GDM1 (cell line): ENCODE measurements at places on chromosomes 16 and 17.

GRCh38 chr16:23140107-23140506 lies 9.1 kb downstream of the USP31 start:
- no peak for DNase-seq

- no peak for DNase-seq
These were observed 330.8 kb upstream of the WSB1 start for GRCh38 chr17:26963163-26963503.

DNA sequence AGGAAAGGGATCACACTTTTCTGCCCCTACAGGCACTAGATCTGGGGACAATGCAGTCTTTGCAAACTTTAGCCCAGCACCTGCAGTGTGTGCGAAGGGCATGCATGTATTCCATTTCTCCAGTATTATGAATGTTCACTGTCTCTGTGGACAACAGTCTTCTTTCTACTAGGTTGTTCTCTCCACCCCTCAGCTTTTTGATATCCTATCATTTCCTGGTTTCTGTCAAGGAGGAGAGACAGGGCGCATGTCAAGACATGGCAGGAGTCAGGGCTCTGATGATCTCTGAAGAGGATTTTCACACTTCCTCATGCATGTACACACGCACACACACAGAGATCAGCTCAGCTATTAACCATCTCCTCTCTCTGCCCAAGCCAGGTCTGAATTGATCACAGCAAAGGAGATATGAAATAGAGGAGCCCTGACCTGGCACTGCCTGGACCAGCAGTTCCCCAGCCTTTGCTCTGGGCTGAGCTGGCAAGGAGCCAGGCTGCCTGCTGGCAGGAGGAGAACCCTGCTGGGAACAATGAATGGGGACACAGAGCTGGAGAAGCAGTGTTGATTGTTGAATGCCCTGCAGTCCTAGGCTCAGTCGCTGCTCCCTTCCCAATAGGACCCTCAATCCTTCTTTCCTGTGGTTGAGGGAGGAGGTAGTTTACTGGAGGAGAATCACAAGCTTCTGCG lies 2.6 kb downstream of the GPR179 start:
- DNase-seq = no peak

- DNase-seq = no peak
These were observed 25.2 kb upstream of the TMEM220 start for GRCh38 chr17:10754861-10755591.

GRCh38 chr17:66423056-66423955 lies 120.9 kb downstream of the PRKCA start:
- no peak for DNase-seq

GRCh38 chr16:30561089-30561816 lies 3.1 kb upstream of the ZNF764 start:
- peak; percentile 38 for DNase-seq

DNA sequence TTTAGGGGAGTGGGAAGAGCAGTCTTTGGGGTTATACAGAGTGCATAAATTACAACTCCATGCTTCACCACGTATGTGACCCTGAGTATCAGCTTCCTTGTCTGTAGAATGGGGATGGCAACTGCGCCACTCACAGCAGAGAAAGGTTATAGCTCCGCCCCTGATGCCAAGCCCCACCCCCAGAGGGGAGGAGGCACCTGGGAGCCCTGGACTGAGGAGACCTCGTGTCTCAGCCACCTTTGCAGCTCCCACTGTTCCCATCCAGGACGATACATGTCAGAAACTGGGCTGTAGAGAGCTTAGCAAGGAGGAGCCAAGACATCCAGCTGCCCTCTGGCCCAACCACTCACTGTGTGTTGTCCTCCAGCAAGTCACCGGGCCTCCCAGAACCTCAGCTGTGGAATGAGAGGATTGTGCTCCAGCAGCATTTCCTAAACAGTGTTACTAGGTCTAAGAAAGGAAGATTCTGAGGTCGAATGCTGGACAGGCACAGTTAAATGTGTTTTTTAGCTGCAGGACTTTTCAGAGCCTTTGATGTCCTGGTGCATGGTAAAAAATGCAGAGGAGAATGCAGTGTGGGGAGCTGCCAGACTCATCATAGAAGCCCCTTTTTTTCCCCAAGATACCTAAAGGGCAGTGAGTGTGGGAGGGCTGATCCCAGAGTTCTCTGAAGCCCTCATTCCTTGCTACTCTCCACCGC lies 49.4 kb downstream of the BEAN1 start:
- no peak for DNase-seq

DNA sequence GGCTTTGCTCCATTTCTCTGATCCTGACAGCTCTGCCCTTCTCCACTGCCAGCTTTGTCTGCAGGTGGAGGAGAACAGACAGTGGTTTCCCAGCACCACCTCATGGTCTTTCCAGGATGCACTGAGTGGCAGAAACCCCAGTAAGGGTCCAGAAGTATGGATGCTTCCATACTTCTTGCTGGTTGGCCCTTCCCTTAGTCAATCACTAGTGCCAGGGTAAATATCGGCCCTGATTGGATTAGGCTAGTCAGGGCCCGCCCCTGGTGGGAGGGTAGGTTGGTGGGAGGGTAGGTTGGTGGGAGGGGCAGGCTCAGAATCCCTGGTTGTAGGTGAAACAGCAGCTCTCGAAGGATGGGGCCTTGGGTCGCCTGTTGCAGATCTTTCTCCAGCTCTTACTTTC lies 10.2 kb downstream of the RNF213 start:
- DNase-seq = no peak

DNA sequence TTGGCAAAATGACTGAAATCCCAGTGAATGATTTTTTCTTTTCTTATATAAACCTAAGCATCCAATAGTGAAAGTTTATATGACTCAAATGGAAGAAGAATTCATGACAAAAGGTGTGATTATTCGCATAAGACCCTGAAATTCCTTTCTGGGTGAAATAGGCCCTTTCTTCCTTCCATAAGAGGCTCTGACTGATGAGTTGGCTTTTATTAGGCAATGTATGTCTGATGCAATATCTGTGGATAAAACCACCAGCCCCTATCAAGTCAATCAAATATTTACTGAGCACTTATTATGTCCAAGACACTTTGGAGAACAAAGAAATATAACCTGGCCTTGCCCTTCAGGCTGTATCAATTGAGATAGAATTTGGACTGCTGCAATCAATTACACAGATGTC lies 316.6 kb downstream of the CDH13 start:
- DNase-seq = no peak

DNA sequence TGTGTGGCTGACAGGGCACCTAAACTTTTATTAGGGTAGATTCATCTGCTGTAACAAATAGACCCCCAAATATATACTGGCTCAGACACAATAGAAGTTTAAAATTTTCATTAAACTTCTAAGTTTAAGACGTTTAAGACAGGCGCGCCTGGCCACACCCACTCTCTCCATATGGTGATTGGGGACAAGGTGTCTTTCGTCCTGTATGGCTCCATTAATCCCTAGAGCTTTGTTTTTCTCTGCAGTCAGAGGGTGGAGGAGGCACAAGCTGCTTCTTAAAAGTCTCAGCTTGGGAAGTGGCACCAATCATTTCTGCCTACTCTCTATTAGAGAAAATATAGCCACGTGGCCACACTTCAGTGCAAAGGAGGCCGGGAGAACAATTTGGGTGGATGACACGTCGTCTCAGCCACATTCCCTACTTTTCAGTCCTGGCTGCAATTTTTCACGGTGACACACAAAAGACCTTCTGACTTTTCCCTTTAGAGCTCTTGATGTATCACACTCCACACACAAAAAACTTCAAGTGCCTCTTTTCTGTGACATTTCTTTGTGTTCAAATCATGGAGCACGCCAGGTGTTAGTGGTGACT lies 125.5 kb upstream of the CACNG3 start:
- no peak for DNase-seq

DNA sequence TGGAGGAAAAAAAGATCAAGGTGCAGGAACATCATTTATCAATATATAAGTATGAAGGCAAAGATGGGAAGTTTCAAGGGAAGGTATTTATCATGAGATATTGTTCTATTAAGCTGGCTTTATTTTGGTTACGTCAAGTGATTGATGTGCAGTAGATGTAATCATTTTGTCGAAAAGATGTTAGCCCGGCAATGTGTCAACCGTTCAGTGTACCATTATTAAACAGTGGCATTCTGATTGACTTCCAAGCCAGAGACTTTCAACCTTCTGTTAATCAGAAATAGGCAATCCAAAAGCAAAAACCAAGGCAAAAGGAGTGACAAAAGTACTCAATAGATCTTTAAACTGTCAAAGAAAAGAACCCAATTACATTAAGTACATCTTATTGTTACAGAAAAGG lies 1340.3 kb upstream of the GOT2 start:
- no peak for DNase-seq

DNA sequence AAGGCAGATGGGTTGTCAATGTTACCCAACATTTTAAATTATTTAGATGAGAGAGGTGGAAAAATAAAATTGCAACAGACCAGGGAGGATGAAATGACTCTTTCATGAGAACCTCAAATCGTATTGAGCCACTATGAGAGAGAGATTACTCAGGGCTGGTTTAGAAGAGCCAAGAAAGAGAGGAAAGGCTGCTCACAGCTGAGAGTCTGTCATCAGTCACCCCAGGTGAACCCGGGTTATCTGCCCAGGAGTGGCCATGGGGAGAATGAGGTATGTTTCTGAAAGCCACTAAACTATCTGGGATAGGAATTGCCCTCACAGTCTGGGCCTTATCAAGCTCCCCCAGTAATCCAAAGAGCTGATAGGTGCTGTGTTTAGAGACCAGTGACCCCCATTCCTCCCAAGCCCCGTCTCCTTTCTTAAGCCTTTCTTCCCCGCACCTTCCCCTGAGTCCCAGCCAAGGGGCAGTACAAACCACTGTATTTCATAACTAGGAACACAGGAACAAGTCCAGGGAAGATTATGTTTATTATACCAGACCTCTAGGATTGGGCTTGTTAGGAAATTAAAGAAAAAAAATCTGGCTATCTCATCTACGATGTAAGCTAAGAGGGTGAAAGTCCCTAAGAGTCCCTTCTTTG lies 158.9 kb upstream of the NOL11 start:
- no peak for DNase-seq

DNA sequence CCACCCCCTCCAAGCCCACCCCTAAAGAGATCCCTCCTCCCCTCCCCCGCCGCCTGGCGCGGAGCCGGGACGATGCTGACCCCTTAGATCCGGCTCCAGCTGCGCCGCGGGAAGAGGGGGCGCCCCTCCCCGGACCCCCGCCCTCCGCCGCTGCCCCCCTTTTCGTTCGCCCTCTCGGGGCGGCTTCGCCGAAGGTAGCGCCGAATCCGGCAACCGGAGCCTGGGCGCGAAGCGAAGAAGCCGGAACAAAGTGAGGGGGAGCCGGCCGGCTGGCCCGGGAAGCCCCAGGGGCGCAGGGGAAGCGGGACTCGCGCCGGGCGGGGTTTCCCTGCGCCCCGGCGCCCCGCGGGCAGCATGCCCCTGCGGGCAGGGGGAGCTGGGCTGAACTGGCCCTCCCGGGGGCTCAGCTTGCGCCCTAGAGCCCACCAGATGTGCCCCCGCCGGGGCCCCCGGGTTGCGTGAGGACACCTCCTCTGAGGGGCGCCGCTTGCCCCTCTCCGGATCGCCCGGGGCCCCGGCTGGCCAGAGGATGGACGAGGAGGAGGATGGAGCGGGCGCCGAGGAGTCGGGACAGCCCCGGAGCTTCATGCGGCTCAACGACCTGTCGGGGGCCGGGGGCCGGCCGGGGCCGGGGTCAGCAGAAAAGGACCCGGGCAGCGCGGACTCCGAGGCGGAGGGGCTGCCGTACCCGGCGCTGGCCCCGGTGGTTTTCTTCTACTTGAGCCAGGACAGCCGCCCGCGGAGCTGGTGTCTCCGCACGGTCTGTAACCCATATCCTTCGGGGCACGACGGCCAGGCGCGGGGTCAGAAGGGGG lies 623 bp downstream of the CACNA1G start:
- no peak for DNase-seq

GRCh38 chr16:47019568-47019967 lies 46.1 kb upstream of the DNAJA2 start:
- DNase-seq = no peak

- DNase-seq = no peak
These were observed 2.6 kb downstream of the WSB1 start for GRCh38 chr17:27296428-27296979.

DNA sequence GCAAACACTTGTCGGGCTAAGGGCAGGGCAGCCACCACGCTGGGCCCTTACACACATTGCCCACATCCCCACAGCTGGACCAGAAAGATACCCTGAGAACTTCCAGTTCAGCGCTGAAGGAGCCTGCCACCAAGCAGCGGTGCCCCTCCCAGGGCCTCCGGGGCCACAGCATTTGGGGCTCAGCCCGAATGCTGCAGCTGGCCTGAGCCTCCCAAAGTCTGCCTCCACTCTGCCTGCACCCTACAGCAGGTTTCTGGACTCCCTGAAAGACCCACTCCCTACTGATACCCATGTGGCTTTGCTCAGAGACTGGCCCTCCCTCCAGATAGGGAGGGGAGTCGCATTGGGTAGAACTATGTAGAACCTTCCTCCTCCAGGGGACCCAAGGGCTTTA lies 1.5 kb downstream of the MCRIP1 start:
- no peak for DNase-seq

DNA sequence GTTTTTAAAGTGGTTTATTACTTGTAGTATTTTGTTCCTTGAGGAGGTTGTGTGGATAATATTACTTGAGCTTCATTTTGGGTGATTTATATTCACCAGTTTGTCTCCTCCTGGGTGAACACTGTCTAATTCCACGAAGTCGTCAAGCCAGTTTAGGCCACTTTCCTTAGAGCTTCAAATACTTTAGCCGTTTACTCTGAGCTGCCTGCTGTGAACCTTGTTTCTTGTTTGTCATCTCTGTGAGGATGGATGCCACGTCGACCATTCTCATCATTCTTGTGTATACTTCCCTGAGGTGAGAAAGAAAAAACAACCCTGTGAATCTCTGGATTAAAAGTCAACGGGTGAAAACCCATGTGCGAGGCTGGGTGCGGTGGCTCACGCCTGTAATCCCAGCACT lies 9.0 kb downstream of the KRT24 start:
- DNase-seq = no peak

GRCh38 chr17:45787044-45787443 lies 2.9 kb downstream of the CRHR1 start:
- DNase-seq = no peak

DNA sequence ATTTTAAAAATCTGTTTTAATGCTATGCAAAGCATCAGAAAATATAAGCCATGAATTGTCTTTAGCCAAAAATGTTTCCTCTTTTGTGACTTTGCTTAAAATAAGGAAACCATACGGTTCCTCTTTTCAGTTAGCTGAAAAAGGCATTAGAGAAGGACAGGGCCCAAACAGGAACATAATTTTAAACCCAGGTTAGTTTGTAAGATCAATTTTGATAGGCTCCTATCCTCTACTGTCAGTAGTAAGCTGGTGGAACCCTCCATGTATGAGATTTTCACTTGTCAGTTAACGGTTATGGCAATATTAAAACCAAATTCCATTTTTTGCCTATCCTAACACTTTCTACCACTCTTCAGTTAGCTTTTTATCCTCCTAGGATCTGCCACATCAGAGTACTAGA lies 4.3 kb downstream of the EVI2B start:
- peak; percentile 69 for DNase-seq

DNA sequence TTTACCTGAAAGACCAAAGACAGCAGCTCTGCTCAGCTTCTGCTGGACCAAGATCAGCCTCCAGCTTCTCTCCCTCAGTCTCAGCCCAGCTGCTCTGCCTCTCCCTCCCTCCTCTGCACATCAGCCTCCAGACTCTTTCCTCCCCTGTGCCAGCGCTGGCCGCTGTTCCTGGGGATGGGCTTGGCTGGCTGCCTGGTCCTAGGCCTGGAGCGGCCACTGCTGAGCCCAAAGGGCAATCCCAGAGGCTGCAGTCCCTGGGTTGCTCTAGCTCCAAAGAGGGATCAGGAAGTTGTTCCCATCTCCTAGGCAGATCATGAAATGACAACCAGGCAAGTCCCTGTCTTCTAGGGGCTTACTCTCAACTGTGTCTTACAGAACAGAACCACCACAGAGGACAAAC lies 31.3 kb downstream of the DCUN1D3 start:
- DNase-seq = no peak

- no peak for DNase-seq
These were observed 153.0 kb upstream of the CIBAR2 start for GRCh38 chr16:85265161-85265784.
